Colonic mucosa (tissue), 4 donors: ENCODE measurements at places on chromosomes 11 and 22. TPM values are rescaled to one million over a fixed set of nuclear protein-coding genes. Genes with fewer than 3 reads are reported as not detected.
A peak's percentile ranks its signal among the peaks of the same experiment; 100 is the strongest.

The GRAP2 gene
- 4.2 TPM for total RNA-seq

The IFITM1 gene
- 63.3 TPM for total RNA-seq

The TECTA gene
- 0.20 TPM for total RNA-seq

The FXYD2 gene
- total RNA-seq, result 0.98 TPM

DNA sequence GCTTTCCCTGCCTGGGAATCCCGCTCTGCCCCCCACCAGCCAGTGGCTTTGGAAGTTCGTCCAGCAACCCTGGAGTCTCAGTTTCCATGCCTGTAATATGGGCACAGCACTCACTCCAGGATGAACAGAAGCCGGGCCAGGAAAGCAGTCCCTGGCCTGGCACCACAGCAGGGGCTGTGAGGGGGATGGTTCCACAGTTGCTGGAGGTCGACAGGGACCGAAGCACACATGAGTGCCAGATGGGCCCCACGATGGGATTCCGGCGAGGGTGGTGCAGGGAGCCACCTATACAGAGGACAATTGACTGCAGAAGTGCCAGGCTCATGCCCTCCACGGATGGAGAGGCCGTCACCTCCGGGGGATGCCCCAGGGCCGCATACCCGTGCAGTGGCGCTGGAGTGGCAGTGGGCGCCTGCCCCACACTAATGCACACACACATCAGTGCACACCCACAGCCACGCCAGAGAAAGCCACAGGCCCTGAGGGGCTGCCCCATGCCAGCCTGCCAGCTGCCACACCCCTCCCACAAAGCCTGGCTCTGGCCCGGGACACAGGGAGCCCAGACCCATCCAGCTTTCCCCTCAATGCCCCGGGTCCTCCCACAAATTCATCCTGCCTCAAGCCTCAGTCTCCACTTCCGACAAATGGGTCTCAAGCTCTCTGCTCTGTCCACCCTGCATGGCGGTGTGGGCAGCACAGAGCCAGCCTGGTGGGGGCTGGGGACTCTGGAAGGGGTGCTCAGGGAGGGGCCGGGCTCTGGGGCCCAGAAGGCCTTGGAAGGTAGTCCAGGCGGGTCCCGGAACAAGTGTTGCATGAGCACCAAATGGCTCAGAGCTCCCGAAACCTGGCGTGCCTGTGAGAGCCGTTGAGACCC is 9.7 kb downstream of the ASCL2 start:
- no peaks in the 10 kb centered on the region for H3K36me3 ChIP-seq
- no peaks in the 10 kb centered on the region for H3K27me3 ChIP-seq
- H3K4me3 ChIP-seq, result no peak overlapping the region

GRCh38 chr11:1157645-1158591 is at the start of gene MUC5AC:
MUC5AC (plus strand) TSS chr11:1157953; CDS start chr11:1158000, 47 bp downstream.
- peak; percentile 15 for DNase-seq
- no peaks in the 10 kb centered on the region for H3K36me3 ChIP-seq
- no peaks in the 10 kb centered on the region for H3K27me3 ChIP-seq
- no peak within 1 kb of the TSS for H3K4me3 ChIP-seq

DNA sequence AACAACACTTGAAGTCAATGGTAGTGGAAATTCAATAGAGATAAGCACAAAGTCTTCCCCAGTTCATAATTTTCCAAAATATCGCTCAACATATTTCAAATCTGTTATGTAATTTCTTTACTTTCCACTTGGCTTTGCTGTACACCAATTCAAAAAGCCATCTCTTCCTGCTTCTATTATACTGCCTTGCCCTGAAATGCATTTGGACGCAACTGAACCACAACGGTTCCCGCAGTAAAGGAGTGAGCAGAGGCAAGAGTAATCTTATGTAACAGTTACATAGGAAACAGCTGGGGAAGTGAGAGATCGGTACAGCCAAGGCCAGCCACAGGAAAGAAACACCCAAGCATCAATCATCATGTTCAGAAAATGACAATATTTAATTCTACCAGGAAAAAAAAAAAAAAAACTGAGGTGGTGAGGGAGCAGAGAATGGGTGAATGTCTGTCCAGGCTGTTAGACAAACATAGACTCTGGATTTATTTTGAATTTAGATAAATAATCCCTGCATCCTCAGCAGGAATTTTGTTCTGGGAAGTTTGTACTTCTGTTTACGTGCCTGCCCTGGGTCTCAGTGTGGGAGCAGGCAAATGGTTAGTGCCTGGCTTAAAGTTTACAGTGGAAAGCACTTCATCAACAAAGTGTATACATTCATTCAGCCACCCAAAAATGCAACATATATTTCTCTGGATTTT is 392.2 kb downstream of the ETS1 start:
- H3K4me1 ChIP-seq, result no peaks in the 10 kb centered on the region
- H3K36me3 ChIP-seq, result no peaks in the 10 kb centered on the region
- H3K27ac ChIP-seq, result no peak overlapping the region
- DNase-seq, result no peak
- H3K4me3 ChIP-seq, result no peak overlapping the region

DNA sequence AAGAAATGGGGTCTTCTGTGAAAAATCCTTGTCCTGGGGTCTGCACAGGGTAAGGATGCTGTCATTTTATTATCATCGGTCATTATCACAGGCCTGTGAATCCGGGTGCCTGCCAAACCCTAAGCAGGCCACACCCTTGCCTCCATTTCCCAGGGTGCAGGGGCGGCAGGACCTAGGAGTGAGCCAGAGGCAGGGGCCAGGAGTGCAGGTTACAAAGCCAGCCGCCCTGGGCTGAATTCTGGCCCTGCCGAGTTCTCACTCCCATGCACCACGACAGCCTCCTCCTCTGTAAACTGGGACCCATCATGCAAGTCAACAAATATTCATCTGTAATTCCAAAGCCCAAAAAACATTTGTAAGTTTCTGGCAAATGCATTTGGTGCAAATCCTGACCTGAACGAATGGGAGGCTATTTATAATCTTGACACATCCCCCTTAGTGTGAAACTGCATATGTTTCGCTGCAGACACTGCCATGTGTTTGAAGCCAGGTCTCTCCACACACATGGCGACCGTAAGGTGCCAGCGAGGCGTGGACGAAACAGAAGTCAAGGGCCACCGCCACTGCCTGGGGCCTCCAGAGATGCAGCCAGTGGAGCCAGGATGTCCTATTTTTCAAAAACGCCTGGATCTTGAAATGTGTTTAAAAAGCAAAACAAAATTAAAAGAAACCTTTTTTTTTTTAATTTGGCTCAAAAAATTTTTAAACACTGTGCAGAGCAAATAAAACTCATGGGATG is 6.7 kb downstream of the CD5 start:
- H3K4me1 ChIP-seq, result no peaks in the 10 kb centered on the region
- no peaks in the 10 kb centered on the region for H3K27me3 ChIP-seq
- DNase-seq, result no peak

DNA sequence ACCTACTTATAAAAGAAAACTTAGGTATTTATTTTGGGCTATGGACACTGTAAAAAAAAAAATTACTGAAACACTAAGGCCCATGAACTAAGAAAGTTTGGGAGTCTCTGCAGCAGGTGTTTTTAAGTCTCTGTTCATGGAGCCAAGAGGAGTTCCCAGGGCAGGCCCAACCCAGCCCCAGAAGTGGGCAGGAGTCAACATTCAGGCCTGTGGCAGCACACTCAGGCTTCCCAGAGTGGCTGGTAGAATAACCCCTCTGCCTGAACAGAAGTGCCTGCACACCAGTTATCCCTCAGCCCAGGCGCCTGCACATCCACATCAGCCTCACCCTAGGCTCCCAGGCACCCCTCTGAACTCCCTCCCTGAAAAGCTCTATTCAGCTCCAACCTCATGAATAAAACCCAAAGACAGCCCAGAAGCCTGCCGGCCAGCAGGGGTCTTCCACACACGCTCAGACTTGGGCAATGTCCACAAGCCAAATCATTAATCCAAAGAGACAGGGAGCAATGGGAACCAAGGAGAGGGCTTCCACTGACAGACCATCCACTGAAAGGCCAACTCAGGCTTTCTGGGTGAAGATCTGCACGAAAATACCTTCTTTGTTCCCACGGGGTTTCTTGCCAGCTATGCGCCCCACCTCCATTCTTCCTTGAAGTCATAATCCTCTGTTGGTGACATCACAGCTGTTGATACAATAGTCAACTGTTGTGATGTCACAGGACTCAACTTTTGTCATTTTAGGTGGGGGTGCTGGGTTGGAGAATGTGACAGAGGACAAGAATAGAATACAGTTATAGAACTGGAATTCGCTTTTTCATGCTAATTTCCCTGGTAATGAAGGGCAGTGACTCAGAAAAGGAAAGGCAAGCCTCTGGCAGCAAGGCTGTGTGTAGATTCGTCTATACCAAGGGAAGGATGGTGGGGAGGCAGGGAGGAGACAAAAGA is 83.7 kb downstream of the RPL27A start:
- H3K4me1 ChIP-seq, result no peaks in the 10 kb centered on the region
- H3K4me3 ChIP-seq, result no peak overlapping the region
- H3K36me3 ChIP-seq, result no peaks in the 10 kb centered on the region
- no peaks in the 10 kb centered on the region for H3K27me3 ChIP-seq
- no peak overlapping the region for H3K27ac ChIP-seq

DNA sequence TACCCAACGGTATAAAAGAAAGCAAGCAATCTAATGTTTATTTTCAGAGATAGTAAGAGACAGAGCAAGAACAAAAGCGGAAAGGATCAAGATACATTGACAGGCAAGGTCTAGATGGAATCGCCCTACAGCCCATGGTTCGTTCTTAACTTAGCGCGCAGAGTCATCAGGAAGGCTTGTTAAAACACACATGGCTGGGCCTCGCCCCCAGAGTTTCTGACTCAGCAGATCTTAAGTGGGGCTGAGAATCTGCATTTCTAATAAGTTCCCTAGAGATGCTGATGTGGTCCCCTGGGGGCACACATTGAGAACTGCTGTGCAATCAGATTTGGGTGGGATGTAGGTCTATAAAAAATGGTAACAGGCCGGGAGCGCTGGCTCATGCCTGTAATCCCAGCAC is 35.8 kb upstream of the CHRM4 start:
- H3K4me1 ChIP-seq, result no peaks in the 10 kb centered on the region
- H3K27me3 ChIP-seq, result no peaks in the 10 kb centered on the region
- no peaks in the 10 kb centered on the region for H3K36me3 ChIP-seq
- H3K27ac ChIP-seq, result no peak overlapping the region
- no peak overlapping the region for H3K4me3 ChIP-seq

- DNase-seq, result no peak
- peaks cover 11% of the 10 kb centered on the region for H3K4me1 ChIP-seq
- no peak overlapping the region for H3K27ac ChIP-seq
These were observed 267.8 kb downstream of the TBC1D22A start for GRCh38 chr22:47030143-47030661.

- H3K27ac ChIP-seq, result no peak overlapping the region
- no peak for DNase-seq
- no peak overlapping the region for H3K4me3 ChIP-seq
- H3K4me1 ChIP-seq, result peaks cover 5% of the 10 kb centered on the region
These were observed 15.5 kb downstream of the IRAG1 start for GRCh38 chr11:10678101-10678500.

DNA sequence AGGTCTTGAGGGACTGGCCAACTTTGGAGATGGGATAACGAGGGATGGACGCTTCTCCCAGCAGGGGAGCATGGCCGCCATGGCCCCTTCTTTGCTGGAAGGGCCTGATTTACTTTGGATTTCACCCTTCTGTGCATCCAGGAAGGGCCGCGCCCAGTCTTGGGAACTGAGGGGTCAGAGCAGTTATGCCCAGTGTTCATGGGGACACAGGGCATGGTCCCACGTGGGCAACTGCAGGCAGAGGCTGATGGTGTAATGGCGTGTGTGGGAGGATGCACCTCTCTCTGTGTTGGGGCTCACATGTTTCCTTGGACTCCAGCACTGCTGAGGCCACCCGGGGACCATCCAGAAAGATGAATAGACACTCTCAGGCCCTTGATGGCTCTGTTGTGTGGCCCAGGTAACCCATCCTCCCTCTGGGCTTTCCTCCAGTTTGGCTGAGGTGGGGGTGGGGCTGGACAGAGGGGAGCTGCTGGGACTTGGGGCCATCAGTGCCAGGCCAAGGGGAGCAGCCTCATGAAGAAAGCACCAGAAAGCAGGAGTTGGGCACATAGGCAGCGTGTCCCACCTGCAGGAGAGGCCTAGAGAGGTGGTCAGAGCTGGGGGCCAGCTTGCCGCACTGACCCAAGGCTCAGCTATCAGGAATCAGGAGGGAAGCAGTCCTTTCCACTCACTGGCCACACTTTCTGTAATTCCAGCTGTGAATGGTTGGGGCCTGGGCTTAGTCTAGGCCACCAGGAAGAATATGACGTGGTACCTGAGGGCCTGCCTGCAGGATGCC is 1033.9 kb downstream of the TBC1D22A start:
- no peaks in the 10 kb centered on the region for H3K27me3 ChIP-seq
- no peaks in the 10 kb centered on the region for H3K36me3 ChIP-seq
- no peak overlapping the region for H3K27ac ChIP-seq
- no peaks in the 10 kb centered on the region for H3K4me1 ChIP-seq
- no peak for DNase-seq
- no peak overlapping the region for H3K4me3 ChIP-seq

- DNase-seq, result no peak
- no peak overlapping the region for H3K27ac ChIP-seq
- H3K4me3 ChIP-seq, result no peak overlapping the region
- peaks cover 7% of the 10 kb centered on the region for H3K36me3 ChIP-seq
- H3K27me3 ChIP-seq, result no peaks in the 10 kb centered on the region
- H3K4me1 ChIP-seq, result no peaks in the 10 kb centered on the region
These were observed 27.9 kb downstream of the EIF4ENIF1 start for GRCh38 chr22:31461699-31462098.

DNA sequence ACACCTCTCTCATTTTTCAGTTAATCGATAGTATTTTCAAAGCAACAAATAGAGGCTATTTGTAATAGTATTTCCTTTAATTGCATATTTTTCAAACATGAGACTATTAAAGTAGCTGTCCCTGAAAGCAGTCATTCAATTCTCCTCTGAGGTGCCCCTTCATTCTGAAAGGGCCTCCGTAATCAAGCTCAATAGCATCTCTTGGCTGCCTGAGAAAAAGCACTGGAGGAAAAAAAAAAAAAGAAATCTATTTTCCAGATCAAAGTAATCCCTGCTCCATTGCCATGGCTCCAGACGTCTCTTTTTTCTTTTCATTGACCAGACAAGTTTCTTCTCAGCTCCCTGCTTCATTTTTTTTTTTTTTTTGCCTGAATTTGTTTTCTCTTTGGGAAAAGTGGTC is 154.5 kb upstream of the BLID start:
- H3K27ac ChIP-seq, result no peak overlapping the region
- H3K4me1 ChIP-seq, result no peaks in the 10 kb centered on the region
- H3K4me3 ChIP-seq, result no peak overlapping the region
- no peaks in the 10 kb centered on the region for H3K27me3 ChIP-seq
